Ascending aorta (tissue), 2 donors: ENCODE measurements at places on chromosomes 13 and 19.

- H3K4me3 ChIP-seq = no peak overlapping the region
- H3K4me1 ChIP-seq = no peaks in the 10 kb centered on the region
- DNase-seq = no peak
- H3K27me3 ChIP-seq = no peaks in the 10 kb centered on the region
Observed at GRCh38 chr13:50365408-50366391, 350.5 kb downstream of the KCNRG start.

- H3K27ac ChIP-seq = no peak overlapping the region
- no peak overlapping the region for H3K4me3 ChIP-seq
- no peaks in the 10 kb centered on the region for H3K36me3 ChIP-seq
- no peaks in the 10 kb centered on the region for H3K27me3 ChIP-seq
- DNase-seq = no peak
Observed at GRCh38 chr19:35461060-35461459, 13.0 kb downstream of the FFAR2 start.

- H3K4me3 ChIP-seq = no peak overlapping the region
- H3K36me3 ChIP-seq = no peaks in the 10 kb centered on the region
- no peak for DNase-seq
- no peaks in the 10 kb centered on the region for H3K4me1 ChIP-seq
Observed at GRCh38 chr13:104382951-104383350, 1316.7 kb upstream of the SLC10A2 start.

GRCh38 chr19:19059837-19060611, 3.8 kb upstream of the SLC25A42 start:
- H3K4me1 ChIP-seq = peaks cover 12% of the 10 kb centered on the region
- peaks cover 4% of the 10 kb centered on the region for H3K36me3 ChIP-seq
- no peak overlapping the region for H3K4me3 ChIP-seq

DNA sequence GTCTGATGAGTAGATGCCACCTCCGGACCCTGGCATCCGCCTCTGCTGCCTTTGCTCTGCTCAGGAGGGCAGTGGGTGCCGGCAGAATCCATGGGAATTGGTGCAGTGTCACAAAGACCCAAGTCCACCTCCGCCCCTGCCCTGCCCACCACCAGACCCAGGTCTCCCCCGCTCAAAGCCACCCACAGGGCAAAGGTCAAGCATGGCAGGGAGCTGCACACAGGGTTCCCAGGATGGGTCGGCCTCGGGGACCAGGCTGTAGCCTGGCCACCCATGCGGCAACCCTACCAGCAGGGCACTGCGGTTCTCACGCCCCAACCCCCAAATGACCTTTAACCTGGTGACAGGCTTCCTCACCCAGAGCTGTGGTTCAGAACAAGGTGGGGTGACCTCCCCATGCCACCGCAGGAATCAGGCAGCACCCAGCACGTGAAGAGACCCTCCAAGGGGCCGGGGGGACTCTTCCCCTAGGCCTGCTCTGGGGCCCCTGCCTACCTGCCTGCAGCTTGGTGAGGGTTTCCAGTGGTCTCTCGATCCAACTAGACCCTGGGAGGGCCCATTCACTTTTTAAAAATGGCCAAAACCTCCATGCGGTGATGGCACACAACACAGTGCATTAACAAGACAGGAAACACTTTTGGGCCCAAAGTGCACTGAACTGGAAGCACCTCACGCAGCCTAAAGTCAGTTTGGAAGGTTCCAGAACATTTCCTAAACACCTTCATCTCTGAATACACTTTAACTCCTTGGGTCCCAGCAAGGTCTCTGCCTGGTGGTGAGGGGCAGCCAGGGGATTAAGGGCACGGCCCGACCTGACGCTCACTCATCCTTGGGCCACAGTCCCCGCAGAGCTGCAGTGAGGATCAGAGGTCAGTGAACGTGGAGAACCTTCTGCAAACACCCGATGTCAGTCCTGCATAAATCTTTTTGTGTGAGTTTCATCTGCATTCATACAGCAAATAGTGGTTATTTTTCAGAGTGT, 11.0 kb downstream of the GAS6 start:
- H3K27me3 ChIP-seq = no peaks in the 10 kb centered on the region
- H3K27ac ChIP-seq = no peak overlapping the region
- peak; percentile 62 for DNase-seq
- no peak overlapping the region for H3K4me3 ChIP-seq
- H3K4me1 ChIP-seq = peaks cover 57% of the 10 kb centered on the region

- peaks cover 4% of the 10 kb centered on the region for H3K4me1 ChIP-seq
- H3K27ac ChIP-seq = no peak overlapping the region
- H3K36me3 ChIP-seq = peaks cover 84% of the 10 kb centered on the region
- H3K4me3 ChIP-seq = no peak overlapping the region
Observed at GRCh38 chr19:49091391-49092038, 6.3 kb downstream of the SNRNP70 start.

GRCh38 chr13:50152224-50152623, 137.0 kb downstream of the KCNRG start:
- H3K27me3 ChIP-seq = no peaks in the 10 kb centered on the region
- H3K4me3 ChIP-seq = peak overlapping the region; percentile 35
- DNase-seq = no peak
- H3K36me3 ChIP-seq = no peaks in the 10 kb centered on the region
- no peaks in the 10 kb centered on the region for H3K4me1 ChIP-seq
- no peak overlapping the region for H3K27ac ChIP-seq

GRCh38 chr13:90428522-90429210, 918.8 kb upstream of the MIR17HG start:
- no peak for DNase-seq
- no peaks in the 10 kb centered on the region for H3K27me3 ChIP-seq
- H3K4me3 ChIP-seq = no peak overlapping the region

DNA sequence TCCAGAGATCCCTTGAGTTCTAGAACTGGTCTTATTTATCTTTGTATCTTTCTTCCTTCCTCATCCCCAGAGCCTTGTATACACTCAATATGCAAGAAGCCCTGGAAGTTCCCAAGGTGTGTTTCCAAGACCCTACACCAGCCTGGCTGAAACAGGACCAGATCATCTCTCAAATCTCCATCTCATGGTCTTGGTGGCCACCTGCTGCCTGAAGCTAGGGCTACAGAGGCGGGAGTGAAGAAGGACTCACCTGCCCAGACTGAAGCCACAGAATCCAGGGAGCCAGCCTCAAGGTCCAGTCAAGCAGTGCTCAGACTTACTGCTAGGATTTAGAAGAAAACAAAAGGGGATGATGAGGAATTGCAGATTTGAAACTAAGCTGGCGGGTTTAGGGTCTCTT, 6.1 kb upstream of the CYSLTR2 start:
- H3K4me3 ChIP-seq = no peak overlapping the region
- no peaks in the 10 kb centered on the region for H3K4me1 ChIP-seq
- no peaks in the 10 kb centered on the region for H3K36me3 ChIP-seq
- no peak for DNase-seq
- no peaks in the 10 kb centered on the region for H3K27me3 ChIP-seq

- no peaks in the 10 kb centered on the region for H3K4me1 ChIP-seq
- no peaks in the 10 kb centered on the region for H3K27me3 ChIP-seq
- DNase-seq = no peak
Observed at GRCh38 chr13:50692396-50692915, 151.0 kb downstream of the DLEU7 start.

GRCh38 chr13:78719367-78719766, 60.4 kb upstream of the OBI1 start:
- no peak for DNase-seq
- no peaks in the 10 kb centered on the region for H3K27me3 ChIP-seq
- no peak overlapping the region for H3K4me3 ChIP-seq
- H3K36me3 ChIP-seq = no peaks in the 10 kb centered on the region
- H3K4me1 ChIP-seq = no peaks in the 10 kb centered on the region

GRCh38 chr13:27037571-27037970, 134.0 kb downstream of the USP12 start:
- DNase-seq = no peak
- H3K4me3 ChIP-seq = no peak overlapping the region
- no peaks in the 10 kb centered on the region for H3K36me3 ChIP-seq

- no peak overlapping the region for H3K4me3 ChIP-seq
- no peaks in the 10 kb centered on the region for H3K27me3 ChIP-seq
- peaks cover 9% of the 10 kb centered on the region for H3K4me1 ChIP-seq
- H3K27ac ChIP-seq = peak overlapping the region; percentile 69
Observed at GRCh38 chr13:74210693-74211393, 76.6 kb upstream of the KLF12 start.

GRCh38 chr13:27933118-27933517, 13.3 kb downstream of the PDX1 start:
- DNase-seq = no peak
- H3K27ac ChIP-seq = no peak overlapping the region
- no peaks in the 10 kb centered on the region for H3K36me3 ChIP-seq
- H3K4me1 ChIP-seq = no peaks in the 10 kb centered on the region
- no peak overlapping the region for H3K4me3 ChIP-seq

GRCh38 chr19:40381321-40381720, 8.7 kb downstream of the HIPK4 start:
- peaks cover 33% of the 10 kb centered on the region for H3K36me3 ChIP-seq
- no peak overlapping the region for H3K27ac ChIP-seq
- H3K4me1 ChIP-seq = no peaks in the 10 kb centered on the region
- no peak overlapping the region for H3K4me3 ChIP-seq
- no peak for DNase-seq
- no peaks in the 10 kb centered on the region for H3K27me3 ChIP-seq

DNA sequence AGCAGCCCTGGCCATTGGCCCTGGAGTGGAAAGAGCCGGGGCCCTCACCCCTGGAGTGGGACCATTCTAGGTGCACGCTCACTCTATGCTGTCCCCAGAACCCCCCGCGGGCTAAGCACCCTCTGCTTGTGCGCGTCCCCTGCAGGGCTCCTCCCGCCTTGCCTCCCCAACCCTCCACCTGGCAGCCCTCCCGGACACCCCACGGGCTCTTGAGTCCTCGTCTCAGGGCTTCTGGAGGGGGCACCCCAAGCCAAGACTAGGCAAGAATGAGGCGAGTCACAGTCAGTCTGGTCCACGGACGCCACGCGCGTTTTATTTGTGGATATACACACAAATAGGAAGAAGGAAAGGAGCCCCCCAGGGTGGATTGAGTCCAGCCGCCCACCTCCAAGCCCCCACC, 7.0 kb upstream of the TMEM161A start:
- peaks cover 4% of the 10 kb centered on the region for H3K4me1 ChIP-seq
- DNase-seq = no peak
- no peaks in the 10 kb centered on the region for H3K27me3 ChIP-seq
- H3K27ac ChIP-seq = no peak overlapping the region
- H3K4me3 ChIP-seq = no peak overlapping the region

- no peaks in the 10 kb centered on the region for H3K4me1 ChIP-seq
- DNase-seq = no peak
- H3K4me3 ChIP-seq = no peak overlapping the region
- H3K27me3 ChIP-seq = no peaks in the 10 kb centered on the region
- H3K27ac ChIP-seq = no peak overlapping the region
Observed at GRCh38 chr13:59299584-59299983, 864.1 kb downstream of the DIAPH3 start.

- H3K27me3 ChIP-seq = no peaks in the 10 kb centered on the region
- H3K27ac ChIP-seq = no peak overlapping the region
- H3K36me3 ChIP-seq = no peaks in the 10 kb centered on the region
- no peak overlapping the region for H3K4me3 ChIP-seq
- DNase-seq = no peak
Observed at GRCh38 chr13:49759503-49759902, 33.0 kb downstream of the KPNA3 start.

- no peak for DNase-seq
- H3K4me1 ChIP-seq = no peaks in the 10 kb centered on the region
- no peaks in the 10 kb centered on the region for H3K27me3 ChIP-seq
Observed at GRCh38 chr13:36090592-36090991, 40.6 kb downstream of the DCLK1 start.

- no peak for DNase-seq
- H3K27ac ChIP-seq = peak overlapping the region; percentile 66
- H3K36me3 ChIP-seq = no peaks in the 10 kb centered on the region
- no peak overlapping the region for H3K4me3 ChIP-seq
- H3K27me3 ChIP-seq = no peaks in the 10 kb centered on the region
Observed at GRCh38 chr13:46490129-46490528, 62.8 kb upstream of the LRCH1 start.

- no peak overlapping the region for H3K4me3 ChIP-seq
- H3K27ac ChIP-seq = no peak overlapping the region
- H3K27me3 ChIP-seq = no peaks in the 10 kb centered on the region
- DNase-seq = no peak
- H3K36me3 ChIP-seq = no peaks in the 10 kb centered on the region
- H3K4me1 ChIP-seq = no peaks in the 10 kb centered on the region
Observed at GRCh38 chr13:53612200-53612599, 583.6 kb downstream of the OLFM4 start.

GRCh38 chr19:13255041-13255718, 105.0 kb downstream of the IER2 start:
- H3K4me3 ChIP-seq = no peak overlapping the region
- H3K4me1 ChIP-seq = no peaks in the 10 kb centered on the region
- no peak overlapping the region for H3K27ac ChIP-seq

GRCh38 chr13:42038661-42039456, 9.6 kb upstream of the DGKH start:
- H3K27me3 ChIP-seq = no peaks in the 10 kb centered on the region
- H3K4me1 ChIP-seq = no peaks in the 10 kb centered on the region
- no peak for DNase-seq
- peak overlapping the region; percentile 78 for H3K4me3 ChIP-seq

GRCh38 chr19:1665565-1666047, 13.2 kb upstream of the TCF3 start:
- no peak overlapping the region for H3K4me3 ChIP-seq
- H3K36me3 ChIP-seq = no peaks in the 10 kb centered on the region
- DNase-seq = no peak
- no peak overlapping the region for H3K27ac ChIP-seq
- H3K27me3 ChIP-seq = peaks cover 8% of the 10 kb centered on the region

- H3K4me1 ChIP-seq = no peaks in the 10 kb centered on the region
- no peak for DNase-seq
- H3K36me3 ChIP-seq = no peaks in the 10 kb centered on the region
- no peak overlapping the region for H3K27ac ChIP-seq
Observed at GRCh38 chr19:58366585-58367430, 4.3 kb upstream of the ZNF497 start.

DNA sequence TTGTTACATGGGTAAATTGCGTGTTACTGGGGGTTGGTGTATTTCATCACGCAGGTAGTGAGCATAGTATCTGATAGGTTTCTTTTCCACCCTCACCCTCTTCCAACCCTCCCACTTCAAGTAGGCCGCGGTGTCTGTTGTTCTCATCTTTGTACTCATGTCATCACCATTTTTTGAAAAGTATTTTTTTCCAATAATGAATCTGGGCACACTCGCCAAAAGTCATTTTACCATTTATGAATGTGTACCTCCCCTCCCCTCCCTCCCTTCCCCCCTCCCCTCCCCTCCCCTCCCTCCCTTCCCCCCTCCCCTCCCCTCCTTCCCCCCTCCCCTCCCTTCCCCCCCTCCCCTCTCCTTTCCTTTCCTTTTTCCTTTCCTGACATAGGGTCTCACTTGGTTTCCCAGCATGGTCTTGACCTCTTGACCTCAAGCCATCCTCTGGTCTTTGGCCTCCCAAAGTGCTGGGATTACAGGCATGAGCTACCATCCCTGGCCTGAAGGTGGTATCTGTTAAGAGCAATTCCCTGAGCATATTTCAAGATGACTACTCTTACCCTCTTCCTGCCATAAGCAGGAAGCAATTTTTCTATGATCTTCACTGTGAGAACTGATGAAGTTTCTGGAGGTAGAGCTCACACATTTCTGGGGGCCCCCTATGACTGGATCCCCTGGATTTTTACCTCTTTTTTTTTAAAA, 15.7 kb downstream of the ZNF627 start:
- DNase-seq = no peak
- H3K4me1 ChIP-seq = no peaks in the 10 kb centered on the region
- H3K36me3 ChIP-seq = peaks cover 38% of the 10 kb centered on the region
- H3K27ac ChIP-seq = no peak overlapping the region
